ENCODE measurements at places on chromosomes 6 and 20.

GRCh38 chr6:13328076-13328874 is at the start of gene TBC1D7:
TBC1D7 (minus strand) TSS chr6:13328537; CDS start chr6:13326898, 1,639 bp downstream.
- DNase-seq, result peak; percentile 96

GRCh38 chr6:38492031-38492430 is 147.7 kb downstream of the BTBD9 start:
- no peak for DNase-seq

DNA sequence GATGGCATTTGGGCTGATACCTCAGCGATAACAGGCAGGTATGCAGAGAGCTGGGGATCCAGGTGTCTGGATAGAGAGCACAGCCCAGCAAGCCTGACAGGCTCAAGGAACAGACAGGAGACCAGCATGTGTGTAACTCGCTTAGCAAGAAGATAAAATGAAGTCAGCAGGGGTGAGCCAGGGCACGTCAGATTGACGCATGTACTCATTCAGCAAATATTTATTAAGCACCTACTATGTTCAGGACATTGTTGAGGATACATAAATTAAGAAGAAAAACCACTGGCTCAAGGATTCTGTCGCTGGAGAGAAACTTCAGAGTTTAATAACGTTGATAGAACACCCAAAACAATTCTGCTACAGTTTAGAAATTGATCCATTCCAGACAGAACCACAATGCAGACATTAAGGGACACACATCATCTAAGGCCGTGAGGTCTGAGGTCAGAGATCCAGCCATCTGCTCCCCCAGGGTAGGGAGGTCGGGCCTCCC is 1.0 kb upstream of the DUSP22 start:
- DNase-seq, result no peak

DNA sequence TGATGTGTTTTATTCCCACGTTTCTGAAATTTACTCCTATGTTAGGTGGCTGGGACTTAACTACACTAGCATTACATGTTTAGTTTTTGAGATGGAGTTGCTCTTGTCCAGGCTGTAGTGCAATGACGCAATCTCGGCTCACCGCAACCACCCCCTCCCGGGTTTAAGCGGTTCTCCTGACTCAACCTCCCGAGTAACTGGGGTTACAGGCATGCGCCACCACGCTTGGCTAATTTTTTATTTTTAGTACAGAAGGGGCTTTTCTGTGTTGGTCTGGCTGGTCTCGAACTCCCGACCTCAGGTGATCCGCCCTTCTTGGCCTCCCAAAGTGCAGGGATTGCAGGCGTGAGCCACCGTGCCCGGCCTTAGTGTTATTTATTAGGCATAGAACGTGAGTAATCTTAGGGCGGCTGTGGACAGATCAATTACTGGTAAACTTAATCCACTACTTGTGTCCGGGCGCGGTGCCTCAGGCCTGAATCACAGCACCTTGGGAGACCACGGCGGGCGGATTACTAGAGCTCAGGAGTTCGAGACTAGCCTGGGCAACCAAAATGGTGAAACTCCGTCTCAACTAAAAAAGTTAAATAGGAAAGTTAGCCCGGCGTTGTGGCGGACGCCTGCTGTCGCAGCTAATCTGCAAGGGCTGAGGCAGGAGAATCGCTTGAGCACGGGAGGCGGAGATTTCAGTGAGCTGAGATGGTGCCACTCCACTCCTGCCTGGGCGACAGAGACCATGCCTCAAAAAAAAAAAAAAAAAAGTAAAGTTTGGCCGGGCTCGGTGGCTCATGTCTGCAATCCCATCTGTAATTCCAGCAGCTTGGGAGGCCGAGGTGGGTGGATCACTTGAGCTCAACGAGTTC is 123.7 kb upstream of the BTN3A2 start:
- peak; percentile 69 for DNase-seq

- DNase-seq, result no peak
Measured at GRCh38 chr6:12363651-12364381, 73.7 kb downstream of the EDN1 start.

GRCh38 chr20:20235681-20236080 is 132.2 kb upstream of the INSM1 start:
- no peak for DNase-seq

GRCh38 chr6:137867685-137868509 is 838 bp downstream of the TNFAIP3 start:
- DNase-seq, result peak; percentile 69

Measured in activated T-cell treated with anti-CD3 and anti-CD28 coated beads, Interleukin-2, amount 50 U/mL, for 24 hours (primary cell).